ENCODE measurements at places on chromosomes 2 and 18. TPM values are rescaled to one million over a fixed set of nuclear protein-coding genes. Genes with fewer than 3 reads are reported as not detected.

The FZD7 gene
- 2.4 TPM for total RNA-seq

The ANKRD23 gene
- 3.5 TPM for total RNA-seq

The EMILIN1 gene
- 1.7 TPM for total RNA-seq

The ALPP gene
- total RNA-seq, result not detected

The PREB gene
- 51.3 TPM for total RNA-seq

The C1GALT1C1L gene
- total RNA-seq, result not detected

The LRRFIP1 gene
- total RNA-seq, result 71.5 TPM

The IL1RL1 gene
- total RNA-seq, result 0.18 TPM

The C2orf81 gene
- 9.8 TPM for total RNA-seq

The METAP1D gene
- 4.5 TPM for total RNA-seq

The CELF4 gene
- not detected for total RNA-seq

DNA sequence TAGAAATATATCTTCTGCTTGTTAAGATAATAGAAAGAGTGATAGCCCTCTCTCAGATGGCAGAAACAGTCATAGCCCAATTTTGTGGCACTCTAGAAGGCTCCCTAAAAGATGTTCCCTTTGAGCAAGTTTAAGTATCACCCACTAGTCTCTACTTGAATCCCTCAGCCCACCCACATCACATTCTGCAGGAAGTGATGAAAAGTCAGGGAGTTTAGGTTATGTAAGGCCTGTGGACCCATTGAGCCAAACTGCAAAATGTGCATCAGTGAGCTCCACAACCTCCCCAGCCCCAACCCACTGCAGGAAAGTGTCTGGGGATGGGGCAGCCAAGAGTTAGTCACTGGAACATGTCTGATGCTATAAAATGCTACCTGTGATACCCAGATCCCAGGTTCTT, 25.6 kb downstream of the ANKRD44 start:
- DNase-seq, result no peak

GRCh38 chr2:187157046-187157445, 291.0 kb downstream of the CALCRL start:
- no peak for DNase-seq

- DNase-seq, result no peak
These were observed 28.5 kb upstream of the ALKAL2 start for GRCh38 chr2:316381-316780.

DNA sequence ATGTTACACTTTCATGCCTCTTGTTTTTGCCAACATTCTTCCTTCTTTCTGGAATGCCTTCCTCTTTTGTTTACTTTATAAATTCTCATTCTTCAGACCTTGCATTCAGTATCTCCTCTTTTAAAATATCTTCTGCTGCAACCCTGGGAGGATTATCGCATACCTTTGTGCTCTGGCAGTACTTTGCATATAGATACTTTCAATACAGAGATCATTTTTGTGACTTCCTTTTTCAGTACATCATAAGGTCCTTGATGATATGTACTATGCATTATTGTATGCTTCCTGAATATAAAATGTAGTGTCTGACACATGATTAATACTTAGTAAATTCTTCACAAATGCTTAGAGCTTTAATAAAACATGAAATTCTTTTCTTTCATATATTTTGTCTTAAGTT, 538.7 kb downstream of the TRIB2 start:
- DNase-seq, result no peak

- no peak for DNase-seq
These were observed 105.0 kb downstream of the SMC6 start for GRCh38 chr2:17648581-17648980.

- no peak for DNase-seq
These were observed 43.4 kb downstream of the EPB41L3 start for GRCh38 chr18:5500158-5500939.

DNA sequence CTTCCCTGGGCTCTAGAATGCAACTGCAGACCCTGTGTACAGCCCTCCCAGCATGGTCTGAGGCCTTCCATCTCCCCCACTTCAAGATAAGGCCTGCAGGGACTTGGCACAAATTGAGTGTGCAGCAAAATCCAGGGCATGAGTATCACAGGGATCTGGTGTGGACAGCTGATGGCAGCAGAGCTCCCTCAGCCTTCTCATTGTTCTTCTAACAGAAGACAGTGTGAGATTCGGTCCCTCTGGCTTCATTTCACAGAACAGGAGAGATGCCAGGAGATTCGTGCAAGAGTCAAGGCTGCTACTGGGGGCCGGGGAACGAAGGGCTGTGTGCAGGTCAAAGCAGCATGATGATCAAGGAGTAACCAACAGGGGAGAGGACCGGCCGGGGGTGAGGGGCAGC, 85.8 kb downstream of the UXS1 start:
- no peak for DNase-seq

DNA sequence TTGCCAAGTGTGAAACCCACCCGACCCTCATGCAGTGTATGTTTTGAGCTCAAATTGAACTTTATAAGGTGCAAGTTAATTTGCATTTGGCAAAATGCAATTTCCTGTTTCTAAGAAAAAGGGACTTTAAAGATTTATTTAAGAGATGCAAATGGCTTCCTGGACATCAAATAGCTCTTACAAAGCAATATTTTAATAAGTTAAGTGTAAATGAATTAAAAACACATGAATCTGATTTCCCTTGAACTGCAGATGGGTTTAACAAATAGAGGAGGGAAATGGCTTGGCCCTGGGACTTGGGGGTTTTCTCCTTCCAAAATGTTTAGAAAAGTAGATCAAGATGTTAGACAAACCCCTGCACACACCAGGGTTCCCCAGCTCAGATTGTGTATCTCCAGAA, 116.0 kb downstream of the EN1 start:
- no peak for DNase-seq

DNA sequence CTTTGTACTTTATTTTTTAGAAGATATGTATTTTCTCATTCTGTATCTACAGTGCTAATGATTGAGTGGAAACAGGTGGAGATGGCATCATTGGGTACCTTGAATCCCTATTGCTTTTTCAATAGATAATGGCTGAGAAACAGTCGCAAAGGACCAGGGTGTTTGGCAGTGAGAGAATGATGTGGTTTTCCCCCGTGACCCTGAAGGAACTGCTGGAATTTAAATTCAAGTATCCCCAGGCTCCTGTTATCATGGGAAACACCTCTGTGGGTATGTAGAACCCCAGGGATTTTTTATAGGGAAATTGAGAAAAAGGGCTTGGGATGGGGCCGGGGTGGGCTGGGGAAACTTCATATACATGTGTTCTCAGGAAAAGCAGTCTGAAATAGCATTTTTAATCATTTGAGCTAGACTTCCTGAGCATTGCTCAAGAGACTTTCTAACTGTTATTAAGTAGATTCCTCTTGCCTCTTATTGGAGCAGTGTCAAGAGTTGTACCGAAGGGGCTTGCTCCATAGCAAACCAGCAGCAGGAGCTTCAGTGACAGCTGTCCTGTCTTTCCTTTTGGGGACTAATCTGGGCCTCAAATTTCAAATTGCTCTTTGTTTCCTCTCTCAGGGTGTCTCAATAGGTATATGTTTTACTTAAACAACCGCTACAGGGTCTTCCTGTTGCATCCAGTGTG, 18.9 kb downstream of the AOX1 start:
- no peak for DNase-seq

GRCh38 chr18:13791181-13791580, 32.8 kb upstream of the MC5R start:
- no peak for DNase-seq

- DNase-seq, result no peak
These were observed 50.6 kb downstream of the MAPRE2 start for GRCh38 chr18:35091841-35092240.

DNA sequence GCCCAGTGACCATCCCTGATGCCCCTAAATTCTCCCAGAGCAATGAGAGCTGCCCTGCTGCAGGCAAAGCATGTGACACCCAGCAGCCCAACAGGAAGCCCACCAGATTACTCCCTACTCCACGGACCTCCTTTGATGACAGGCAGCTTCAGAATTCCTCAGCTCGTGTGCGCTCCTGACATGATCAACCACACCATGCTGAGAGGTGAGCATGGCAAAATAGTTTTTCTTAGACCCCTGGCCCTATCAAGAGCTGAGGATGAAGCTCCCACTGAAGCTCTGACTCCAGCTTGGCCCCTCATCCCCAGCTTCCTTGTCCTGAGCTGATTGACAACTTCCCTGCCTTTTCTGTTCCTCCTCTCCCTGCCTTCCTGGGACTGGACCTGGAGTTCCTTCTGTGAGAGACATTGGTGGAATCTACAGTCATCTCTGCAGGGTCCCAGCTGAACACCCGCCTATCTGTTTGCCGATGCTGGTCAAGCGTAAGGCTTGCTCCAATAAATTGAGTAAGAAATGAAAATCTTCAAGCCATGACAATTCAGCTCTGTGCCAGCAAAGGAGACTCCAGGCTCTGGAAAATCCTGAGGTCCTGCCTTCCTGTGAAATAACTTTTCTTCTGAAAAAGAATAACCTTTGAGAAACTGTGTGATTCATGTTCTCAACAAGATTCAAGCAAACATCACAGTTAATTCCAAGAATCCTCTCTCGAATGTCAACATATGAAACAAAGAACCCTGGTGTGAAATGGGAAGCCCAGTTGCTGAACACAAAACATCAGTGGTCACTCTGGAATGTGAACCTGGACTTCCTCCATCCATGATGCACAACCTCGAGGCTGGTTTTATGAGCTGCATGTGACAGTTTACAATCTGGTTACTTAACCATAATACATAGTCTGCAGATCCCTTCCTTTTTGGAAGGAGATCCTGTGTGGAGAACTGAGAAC, 201.1 kb downstream of the SPP2 start:
- no peak for DNase-seq

- no peak for DNase-seq
These were observed 34.1 kb downstream of the KIF5C start for GRCh38 chr2:148909114-148909513.

DNA sequence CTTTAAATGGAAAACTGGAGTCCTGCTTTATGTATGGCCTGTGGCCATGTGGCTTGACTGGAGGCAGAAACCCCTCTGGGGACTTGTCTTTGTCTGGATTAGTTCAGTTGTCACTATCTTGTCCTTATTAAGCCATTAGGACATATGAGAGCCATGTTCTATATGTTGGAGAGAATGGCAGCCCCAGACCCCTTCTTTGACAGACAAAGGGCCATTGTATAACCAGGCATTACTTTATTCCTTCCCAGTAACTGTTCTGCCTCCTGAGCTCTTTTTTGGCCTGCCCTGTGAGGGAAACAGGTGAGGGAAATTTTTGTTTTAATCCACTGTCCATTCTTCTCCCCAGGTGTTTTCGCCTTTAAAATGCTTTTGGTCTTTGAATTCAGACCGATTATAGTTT, 43.3 kb downstream of the FSHR start:
- no peak for DNase-seq

- peak; percentile 88 for DNase-seq
These were observed 35.8 kb downstream of the ST3GAL5 start for GRCh38 chr2:85852937-85853498.

DNA sequence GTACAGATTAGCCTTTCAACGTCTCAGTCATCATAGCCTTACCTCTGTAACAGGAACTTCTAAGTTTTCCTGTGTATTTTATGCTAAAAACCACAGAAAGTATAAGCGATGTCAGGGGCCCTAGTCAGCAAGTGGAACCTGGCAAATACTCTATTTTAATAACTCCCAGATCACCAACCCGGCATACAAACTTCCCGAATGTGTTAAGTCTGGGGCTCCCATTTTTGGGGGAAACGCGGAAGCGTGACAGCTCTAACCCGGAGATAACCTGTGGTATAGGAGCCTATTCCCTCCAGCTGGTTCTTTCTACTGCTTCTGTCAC, 574 bp downstream of the NIFK start:
- no peak for DNase-seq

DNA sequence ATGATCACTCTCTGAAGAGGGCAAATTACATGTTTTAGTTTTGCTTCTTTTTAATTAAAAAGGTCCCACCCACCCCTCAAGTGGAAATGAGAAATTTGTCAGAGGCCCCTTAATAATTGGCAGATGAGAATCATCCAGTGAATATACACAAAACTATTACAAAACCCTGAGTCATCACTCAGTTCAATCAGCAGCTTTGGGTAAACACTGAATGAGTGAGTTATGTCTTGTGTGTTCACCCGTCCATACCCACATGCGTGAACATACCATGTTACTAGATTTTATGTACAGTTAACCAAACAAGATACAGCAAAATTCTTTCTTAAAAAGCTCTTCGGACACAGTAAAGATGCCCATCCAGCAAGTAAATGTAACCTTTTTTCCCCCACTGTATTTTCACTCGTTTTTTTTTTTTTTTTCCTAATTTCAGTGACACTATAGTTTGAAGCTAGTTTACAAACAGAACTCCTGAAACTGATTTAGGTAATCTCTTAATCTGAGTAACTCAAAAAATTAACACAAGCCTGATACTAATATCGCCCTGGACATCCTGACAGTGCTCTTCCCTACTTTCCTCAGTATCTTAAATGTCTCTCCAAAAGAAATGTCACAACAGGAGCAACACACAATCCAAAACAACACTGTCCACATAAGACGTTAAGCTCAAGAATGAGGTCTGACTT, 1.4 kb downstream of the PSME4 start:
- DNase-seq, result no peak

GRCh38 chr2:20327370-20327769, 23.3 kb downstream of the PUM2 start:
- DNase-seq, result no peak

GRCh38 chr2:222711315-222711940, 40.0 kb downstream of the MOGAT1 start:
- DNase-seq, result no peak

DNA sequence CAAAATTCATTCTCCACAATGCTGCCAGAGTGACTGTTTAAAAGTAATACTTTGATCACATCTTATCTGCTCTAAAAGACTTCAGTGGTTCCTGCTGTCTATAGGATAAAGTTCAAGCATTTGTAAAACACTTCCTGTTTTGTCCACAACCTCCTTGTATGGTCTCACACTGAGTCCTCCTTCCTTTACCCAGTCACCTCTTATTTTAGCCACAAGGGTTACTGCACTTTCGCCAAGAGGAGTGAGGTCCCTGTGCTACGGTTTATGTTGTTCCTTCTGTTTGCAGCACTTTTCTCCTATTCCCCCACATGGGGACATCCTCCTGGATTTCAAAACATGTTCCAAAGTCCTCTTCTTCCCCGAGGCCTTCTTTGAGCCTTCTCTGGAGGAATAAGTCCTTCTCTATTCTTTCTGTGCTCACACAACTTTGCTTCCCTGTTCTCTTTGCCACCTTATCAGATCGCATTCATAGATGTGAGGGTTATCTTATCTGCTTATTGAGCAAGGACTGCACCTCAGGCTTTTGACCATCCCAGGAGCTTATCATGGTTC, 112.2 kb upstream of the NABP1 start:
- no peak for DNase-seq

- DNase-seq, result no peak
These were observed 1573.5 kb upstream of the ACVR2A start for GRCh38 chr2:146271131-146271831.

- DNase-seq, result no peak
These were observed 93.4 kb upstream of the SIX2 start for GRCh38 chr2:45102579-45103117.

GRCh38 chr18:48933578-48934414, 17.0 kb downstream of the SMAD7 start:
- no peak for DNase-seq

- DNase-seq, result no peak
These were observed 618.4 kb downstream of the BCL11A start for GRCh38 chr2:59935005-59935404.

Measured in GM12878 (cell line).